ENCODE measurements at places on chromosomes 1 and 21. TPM values are rescaled to one million over a fixed set of nuclear protein-coding genes. Genes with fewer than 3 reads are reported as not detected.

The HHIPL2 gene
- not detected for total RNA-seq

The NBPF4 gene
- total RNA-seq: not detected

The GPR25 gene
- total RNA-seq: not detected

The COL11A1 gene
- 0.48 TPM for total RNA-seq

The ASCL5 gene
- not detected for total RNA-seq

The EPHA8 gene
- not detected for total RNA-seq

The BCAN gene
- total RNA-seq: not detected

The EXTL2 gene
- 17.0 TPM for total RNA-seq

The F11R gene
- total RNA-seq: 74.3 TPM

The CRYAA gene
- not detected for total RNA-seq

The ITLN1 gene
- total RNA-seq: 2.0 TPM

The CD101 gene
- total RNA-seq: 0.73 TPM

The TRIM58 gene
- total RNA-seq: 4.6 TPM

The AMIGO1 gene
- 3.0 TPM for total RNA-seq

The CAPZB gene
- total RNA-seq: 114 TPM

The SAMSN1 gene
- 11.4 TPM for total RNA-seq

The CFHR3 gene
- total RNA-seq: not detected

The ATP1A2 gene
- total RNA-seq: 6.4 TPM

The NBPF11 gene
- total RNA-seq: 19.6 TPM

The SEMA4A gene
- 21.5 TPM for total RNA-seq

The LRRC8B gene
- total RNA-seq: 11.5 TPM

The PTPRU gene
- 16.0 TPM for total RNA-seq

The KCNA2 gene
- 0.33 TPM for total RNA-seq

The PRAMEF7 gene
- total RNA-seq: not detected

The FALEC gene
- 2.2 TPM for total RNA-seq

The OR2T27 gene
- not detected for total RNA-seq

The BGLAP gene
- total RNA-seq: 2.9 TPM

The C1orf87 gene
- not detected for total RNA-seq

The UBE2U gene
- not detected for total RNA-seq

The SHE gene
- total RNA-seq: 6.3 TPM

The AMY1B gene
- total RNA-seq: not detected

The PLPPR4 gene
- 0.80 TPM for total RNA-seq

The F13B gene
- total RNA-seq: not detected

The TEDDM1 gene
- not detected for total RNA-seq

The IRF6 gene
- total RNA-seq: 42.9 TPM
